Glomerular endothelial cell (primary cell): ENCODE measurements at places on chromosomes 5 and 9. TPM values are rescaled to one million over a fixed set of nuclear protein-coding genes. Genes with fewer than 3 reads are reported as not detected.

The ARHGEF39 gene
- total RNA-seq, result 0.39 and 0.58 TPM in 2 replicates

The LHX6 gene
- 31.7 and 32.0 TPM in 2 replicates for total RNA-seq

GRCh38 chr5:112690605-112691338 is 46.9 kb upstream of the APC start:
- DNase-seq, result no peak

DNA sequence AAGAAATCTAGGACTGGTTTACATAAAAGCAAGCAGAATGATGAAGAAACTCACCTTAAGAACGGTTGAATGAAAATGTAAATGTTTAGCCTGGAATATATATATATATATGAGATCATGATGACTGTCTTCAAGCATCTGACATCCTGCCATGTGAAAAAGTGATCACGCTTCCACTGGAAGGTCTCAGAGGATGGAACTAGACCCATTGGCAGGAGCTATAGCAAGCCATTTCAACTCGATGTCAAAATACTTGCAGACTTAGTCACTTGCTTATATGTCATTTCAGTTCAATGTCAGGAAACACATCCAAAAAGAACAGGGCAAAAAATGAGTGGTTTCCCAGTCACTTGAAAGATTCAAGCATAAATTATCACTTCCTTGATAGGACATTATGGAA is 22.2 kb upstream of the TMEM161B start:
- DNase-seq, result no peak

DNA sequence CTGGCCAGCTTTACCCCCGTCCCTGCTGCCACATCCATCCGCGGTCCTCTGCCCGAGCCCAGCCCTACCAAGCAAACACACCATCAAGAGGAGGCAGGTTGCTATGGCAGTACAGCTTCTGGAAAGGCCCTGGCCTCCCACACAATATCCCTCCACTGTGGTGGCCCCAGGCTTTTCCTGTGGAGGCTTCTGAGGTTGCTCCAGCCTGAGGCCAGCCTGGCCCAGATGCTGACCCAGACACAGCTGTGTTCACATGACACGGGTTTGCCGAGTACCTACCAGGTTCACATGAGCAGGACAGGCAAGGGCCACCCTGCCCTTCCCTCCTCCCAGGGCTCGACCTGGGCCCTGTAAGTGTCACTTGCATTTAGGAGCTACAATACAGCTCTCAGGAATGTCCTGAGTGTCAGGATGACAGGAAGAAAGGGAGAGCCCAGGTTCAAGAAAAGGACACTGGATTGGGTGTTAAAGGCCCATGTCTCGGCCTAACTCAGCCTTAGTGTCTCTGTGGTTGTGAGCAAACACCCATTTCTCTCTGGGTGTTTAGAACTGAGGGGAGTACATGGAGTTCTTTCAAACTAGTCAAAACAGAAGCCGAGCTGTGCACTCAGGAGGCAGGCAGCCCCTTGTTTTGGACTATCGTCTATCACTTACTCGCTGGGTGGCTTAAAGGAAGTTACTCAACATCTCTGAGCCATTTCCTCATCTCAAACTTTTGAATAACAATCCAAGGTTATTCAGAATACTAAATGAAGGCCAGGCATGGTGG is 40.2 kb downstream of the NAIF1 start:
- DNase-seq, result no peak
